ENCODE measurements at places on chromosomes 11 and 22. TPM values are rescaled to one million over a fixed set of nuclear protein-coding genes. Genes with fewer than 3 reads are reported as not detected.

Gene SLC35E4
- 14.9 TPM for total RNA-seq

Gene CEND1
- not detected for total RNA-seq

Gene UVRAG
- 14.3 TPM for total RNA-seq

Gene JAML
- total RNA-seq: not detected

Gene ACAD8
- 20.4 TPM for total RNA-seq

Gene CRYBA4
- not detected for total RNA-seq

Gene GAB4
- total RNA-seq: not detected

Gene SCUBE2
- total RNA-seq: 0.89 TPM

Gene COPB1
- total RNA-seq: 131 TPM

Gene GRIK4
- total RNA-seq: 0.14 TPM

Gene SYT12
- total RNA-seq: 0.48 TPM

Gene MMP8
- total RNA-seq: not detected

DNA sequence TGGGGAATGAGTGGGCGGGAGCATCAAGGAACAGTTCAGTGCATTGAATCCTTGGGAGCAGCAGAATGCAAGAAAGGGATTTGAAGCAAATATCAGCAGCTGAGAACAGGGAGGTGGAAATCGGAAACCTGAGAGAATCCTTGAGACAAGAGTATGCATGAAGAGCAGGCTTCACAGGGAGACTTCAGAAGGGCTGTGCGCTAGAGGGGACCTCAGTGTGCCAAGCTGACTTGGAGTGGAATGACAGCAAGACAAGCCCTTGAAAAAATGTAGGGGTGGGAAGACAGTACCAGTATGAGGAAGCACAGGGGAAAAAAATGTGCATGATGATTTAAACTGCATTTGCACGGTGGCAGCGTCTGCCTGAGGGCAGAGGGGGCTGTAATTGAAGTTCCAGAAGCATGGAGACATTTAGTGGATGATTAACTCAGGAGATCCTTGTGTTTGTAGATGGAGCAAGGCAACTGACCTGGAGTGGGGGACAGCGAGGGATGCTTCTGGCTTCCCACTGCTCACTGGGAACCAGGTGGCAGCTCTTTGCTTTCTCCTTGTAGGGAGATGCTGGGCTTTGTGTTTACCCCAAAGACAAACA, 204.9 kb upstream of the PLET1 start:
- DNase-seq: peak; percentile 12

DNA sequence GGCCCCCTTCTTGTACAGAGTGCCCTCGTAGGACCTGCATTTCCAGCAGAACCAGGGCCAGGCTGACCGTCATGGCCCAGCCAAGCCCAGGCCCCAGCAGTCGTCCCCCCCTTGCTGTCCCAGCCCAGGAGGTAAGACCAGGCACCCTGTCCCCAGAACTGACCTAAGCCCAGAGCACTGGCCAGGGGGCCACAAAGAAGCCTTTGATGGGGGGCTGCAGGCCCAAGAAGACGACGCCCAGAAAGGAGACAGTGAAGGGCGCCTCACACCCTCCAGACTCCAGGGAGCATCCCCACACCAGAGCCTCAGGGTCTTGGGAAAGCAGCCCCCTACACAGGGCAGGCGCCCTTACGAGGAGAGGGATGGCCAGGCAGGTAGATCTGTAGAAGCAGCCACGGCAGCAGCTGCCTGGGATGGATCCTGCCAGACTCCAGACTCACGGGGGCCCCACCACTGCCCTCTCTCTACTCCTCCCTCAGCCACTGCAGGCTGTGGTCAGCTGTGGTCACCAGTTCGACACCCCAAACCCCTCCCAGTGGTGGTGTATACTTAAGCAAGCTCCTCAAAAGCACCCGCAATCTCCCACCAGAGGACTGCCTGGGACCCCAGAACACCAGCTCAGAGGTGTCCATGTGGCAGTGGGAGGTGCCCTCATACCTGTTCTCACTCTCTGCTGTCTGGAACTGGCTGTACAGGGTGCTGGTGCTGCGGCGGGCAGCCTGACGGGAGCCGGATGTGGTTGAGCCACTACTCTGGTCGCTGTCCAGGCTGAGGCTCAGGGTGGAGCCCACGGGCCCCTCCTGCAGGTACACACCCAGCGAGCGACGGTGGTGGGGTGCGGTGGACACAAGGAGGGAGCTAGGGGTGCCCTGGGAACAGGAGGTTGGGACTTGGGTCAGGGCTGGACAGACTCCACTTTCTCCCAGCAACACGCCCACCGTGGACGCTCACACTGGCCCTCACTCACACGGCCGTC, 27.0 kb downstream of the SBF1 start:
- no peak for DNase-seq

- no peak for DNase-seq
These were observed 6.5 kb upstream of the NUP160 start for GRCh38 chr11:47854667-47855066.

DNA sequence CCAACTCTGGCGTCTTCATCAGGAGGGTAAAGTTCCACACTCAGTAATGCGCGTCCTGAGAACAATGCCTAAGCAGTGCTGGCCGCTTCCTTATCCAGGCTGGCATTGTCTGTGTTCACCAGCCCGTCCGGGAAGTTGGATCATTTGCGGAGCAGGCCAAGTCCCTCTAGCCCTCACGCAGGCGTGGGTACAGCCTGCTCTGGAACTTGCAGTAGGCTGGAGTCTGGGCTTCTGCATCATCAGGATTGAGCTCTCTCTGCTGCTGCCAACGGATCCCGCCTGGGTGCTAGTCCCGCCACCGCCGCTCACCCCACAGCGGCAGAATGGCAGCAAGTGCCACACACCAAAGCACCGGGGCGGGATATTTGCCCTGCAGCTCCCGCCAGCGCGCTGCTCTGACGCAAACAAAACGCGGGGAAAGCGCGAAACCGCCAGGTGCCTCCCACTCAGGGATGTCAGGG, 29.0 kb downstream of the GLYATL1 start:
- no peak for DNase-seq

- no peak for DNase-seq
These were observed 760 bp upstream of the CELSR1 start for GRCh38 chr22:46537946-46538813.

DNA sequence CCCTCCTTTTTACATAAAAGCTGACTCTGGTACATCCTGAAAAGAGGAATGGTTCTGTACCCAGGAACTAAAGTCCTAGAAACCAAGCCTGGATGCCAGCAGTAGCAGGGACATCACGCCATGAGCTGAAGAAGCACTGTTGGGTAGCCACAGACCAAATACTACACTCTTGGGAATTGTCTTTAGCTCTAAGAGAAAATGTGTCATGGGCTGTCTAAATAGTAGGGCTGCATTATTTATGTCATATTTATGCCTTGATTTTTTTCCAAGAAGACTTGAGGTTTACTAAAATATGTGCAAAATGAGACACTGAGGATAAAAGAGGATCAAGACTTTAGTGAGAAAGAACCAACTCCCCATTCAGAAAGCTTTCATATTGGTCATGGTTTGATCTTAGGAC, 213.6 kb downstream of the RAB38 start:
- DNase-seq: no peak

DNA sequence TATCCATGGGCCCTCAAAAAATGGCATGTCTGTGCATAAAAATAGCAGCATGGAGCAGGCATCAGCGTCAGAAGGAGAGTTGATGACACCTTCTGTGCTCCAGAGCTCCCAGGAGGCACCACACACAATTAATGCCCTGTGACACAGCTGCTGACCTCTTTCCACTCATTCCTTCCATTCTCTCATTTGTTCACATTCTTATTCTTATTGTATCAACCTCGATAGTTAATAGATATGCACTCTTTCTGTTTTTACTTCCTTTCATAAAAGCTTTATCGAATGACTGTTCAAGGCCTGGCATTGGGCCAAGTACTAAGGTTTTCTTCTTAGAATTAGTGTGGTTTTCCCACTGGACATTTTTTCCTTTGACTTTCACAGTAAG, 266.0 kb upstream of the MTNR1B start:
- no peak for DNase-seq

DNA sequence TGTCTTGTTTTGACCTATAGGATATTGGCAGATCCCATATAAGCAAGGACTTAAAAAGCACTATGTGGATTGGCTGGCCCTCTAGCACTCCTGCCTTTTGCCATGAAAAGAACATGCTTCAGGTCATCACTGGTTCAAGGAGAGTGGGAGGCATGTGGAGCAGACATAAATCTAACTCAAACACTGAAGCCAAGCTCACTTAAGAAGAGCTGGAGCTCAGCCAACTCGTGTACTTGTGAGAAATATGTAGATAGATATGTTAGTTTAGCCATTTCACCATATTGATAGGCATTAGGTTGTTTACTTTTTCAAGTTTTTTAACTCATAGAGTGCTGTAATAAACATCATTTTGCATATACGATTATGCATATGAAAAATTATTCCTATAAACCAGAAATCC, 19.9 kb upstream of the BBOX1 start:
- DNase-seq: no peak

GRCh38 chr11:10350334-10350733, 45.5 kb downstream of the ADM start:
- DNase-seq: peak; percentile 77

DNA sequence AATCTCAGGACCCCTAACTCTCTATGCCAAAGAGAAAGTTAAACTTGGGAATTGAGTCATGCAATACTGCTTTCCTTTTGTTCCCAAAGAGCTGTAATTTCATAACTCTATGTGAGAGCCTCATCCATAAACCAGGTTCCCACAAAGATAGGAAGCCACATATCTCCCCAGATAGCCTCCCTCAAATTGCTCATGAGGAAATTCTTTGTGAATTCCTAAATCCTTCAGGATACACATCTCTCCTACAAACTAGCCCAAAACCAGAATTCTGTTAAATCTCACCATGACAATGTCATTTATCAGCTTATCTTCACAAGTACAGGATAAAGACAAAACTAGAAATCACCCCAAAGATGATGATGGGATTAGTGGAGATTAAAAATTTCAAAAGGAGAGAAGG, 4.7 kb upstream of the NXPE2 start:
- no peak for DNase-seq

GRCh38 chr22:36422287-36423014, 34.7 kb upstream of the MYH9 start:
- no peak for DNase-seq

DNA sequence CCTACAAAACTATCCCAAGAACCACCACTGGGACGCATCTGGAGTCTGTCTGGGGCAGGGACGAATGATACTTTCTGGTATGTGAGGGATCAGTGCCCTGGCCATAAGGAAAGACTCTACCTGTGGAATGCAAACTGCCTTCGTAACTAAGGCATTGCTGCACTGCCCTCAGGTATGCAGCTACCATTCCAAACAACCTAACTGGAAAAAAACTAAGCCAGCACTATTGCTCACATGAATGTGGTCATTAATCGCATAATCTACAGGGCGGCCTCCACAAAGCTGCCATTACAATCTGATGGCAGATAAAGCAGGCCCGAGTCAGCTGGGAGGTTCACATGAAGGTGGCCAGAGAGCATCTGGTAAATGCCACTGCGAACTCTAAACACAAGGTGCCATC, 3.9 kb downstream of the PACSIN2 start:
- no peak for DNase-seq

DNA sequence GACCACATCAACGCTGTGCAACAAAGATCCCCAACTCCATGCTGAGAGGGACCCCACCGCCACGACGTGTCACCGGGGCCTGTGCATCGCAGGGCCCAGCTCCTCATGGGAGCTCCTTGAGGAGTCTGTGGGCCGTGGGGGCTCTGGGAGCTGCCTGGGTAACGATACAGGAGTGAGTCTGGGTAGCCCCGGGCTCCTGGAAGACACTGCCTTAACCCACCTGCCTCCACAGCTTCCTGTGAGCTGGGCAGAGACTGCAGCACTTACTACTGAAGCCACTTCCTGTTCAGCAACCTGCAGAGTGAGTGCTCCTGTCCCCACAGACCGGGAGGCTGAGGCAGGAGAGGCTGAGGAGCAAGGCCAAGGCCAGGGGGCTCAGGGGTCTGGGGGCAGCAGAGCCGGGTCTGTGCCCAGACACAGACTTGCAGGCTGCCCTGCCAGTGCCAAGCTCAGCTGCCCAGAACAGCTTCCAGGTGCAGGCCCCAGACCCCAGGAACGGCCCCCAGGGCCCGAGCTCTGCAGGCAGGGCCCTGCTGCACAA, 226.7 kb downstream of the BRD1 start:
- DNase-seq: no peak

DNA sequence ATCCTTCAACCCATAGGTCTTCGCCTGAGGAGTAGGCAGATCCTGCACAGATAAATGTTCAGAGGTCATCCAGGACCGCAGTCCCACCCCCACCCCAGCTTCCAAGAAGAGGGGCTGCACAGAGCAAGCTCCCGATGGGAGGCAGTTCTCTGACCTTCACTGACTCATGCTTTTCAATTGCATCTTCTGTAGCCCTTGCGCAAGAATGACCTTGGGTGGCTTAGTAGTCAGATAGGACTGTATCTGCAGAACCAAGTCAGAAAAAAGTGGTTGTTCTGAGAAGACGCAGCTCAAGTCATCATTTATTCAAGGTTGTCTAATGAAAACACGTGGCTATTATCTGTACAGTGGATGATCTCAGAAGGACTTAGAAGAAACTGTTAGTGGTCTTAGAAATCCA, 16.4 kb upstream of the GRAMD1B start:
- DNase-seq: no peak

DNA sequence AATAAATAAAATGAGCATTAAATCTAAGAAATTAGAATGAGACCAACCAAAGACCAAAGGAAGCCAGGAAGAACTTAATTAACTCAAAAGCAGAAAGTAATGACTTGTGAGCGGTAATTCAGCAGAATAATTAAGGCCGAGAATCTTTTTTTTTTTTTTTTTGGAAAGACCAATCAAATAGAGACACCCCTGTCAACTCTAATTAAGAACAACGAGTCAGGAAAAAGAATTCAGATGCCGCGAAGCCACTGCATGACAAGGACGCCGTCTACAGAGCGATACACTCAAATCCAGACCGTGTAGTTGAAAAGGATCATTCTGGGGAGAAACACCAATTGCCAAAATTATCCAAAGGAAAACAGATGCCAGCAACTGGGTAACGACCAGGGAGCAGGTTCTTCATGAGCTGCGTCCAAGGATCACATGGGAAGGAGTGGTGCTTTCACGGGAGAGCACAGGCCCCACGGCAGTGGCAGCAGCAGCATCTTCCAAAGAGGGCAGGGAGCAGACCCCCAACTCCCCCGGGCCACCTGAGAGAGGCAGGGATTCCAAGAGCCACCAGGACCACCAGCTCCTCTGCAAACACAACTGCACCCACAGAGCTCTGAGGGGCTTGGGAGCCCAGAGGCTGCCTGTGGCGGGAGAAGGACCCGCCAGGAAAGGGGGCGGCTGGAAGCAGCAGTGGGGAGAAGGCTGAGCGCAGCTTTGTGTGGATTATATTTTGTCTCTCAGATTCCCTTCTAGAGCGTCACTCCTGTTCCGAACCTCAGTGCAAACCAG, 469.8 kb downstream of the BRD1 start:
- no peak for DNase-seq

GRCh38 chr22:40583053-40583741, 53.3 kb downstream of the MRTFA start:
- no peak for DNase-seq

Measured in kidney epithelial cell (primary cell).